GM23248 (cell line): ENCODE measurements at places on chromosomes 7 and 10. TPM values are rescaled to one million over a fixed set of nuclear protein-coding genes. Genes with fewer than 3 reads are reported as not detected.
A peak's percentile ranks its signal among the peaks of the same experiment; 100 is the strongest.

DNA sequence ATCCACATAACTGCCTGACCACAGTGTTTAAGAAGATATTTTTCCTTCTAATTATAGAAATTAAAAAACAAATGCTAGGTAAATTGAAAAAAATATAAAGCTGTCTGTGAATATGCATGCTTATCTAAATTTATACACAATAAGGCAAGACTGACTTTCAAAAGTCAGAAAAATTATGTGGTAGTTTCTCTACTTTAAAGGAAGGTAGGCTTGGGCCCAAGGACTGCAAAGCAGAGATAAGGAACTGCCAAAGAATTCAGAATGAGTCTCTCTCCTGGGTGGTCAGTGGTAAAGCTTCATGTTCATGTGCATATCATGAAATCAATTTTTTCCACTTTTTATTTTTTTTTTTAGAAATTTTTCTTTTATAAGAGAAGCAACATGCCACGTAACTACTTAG, 998.6 kb downstream of the REEP3 start:
- H3K27me3 ChIP-seq = no peaks in the 10 kb centered on the region
- H3K4me1 ChIP-seq = no peaks in the 10 kb centered on the region
- DNase-seq = no peak
- H3K27ac ChIP-seq = no peak overlapping the region
- no peaks in the 10 kb centered on the region for H3K36me3 ChIP-seq

GRCh38 chr10:110273474-110273873, 31.2 kb downstream of the SMNDC1 start:
- H3K36me3 ChIP-seq = no peaks in the 10 kb centered on the region
- H3K4me3 ChIP-seq = no peak overlapping the region
- peaks cover 9% of the 10 kb centered on the region; the same call in 1 of the 2 replicates for H3K4me1 ChIP-seq
- H3K27ac ChIP-seq = 0 out of 2 replicates have a peak overlapping the region, but pooled peaks have one; percentile 25
- DNase-seq = peak; percentile 90

DNA sequence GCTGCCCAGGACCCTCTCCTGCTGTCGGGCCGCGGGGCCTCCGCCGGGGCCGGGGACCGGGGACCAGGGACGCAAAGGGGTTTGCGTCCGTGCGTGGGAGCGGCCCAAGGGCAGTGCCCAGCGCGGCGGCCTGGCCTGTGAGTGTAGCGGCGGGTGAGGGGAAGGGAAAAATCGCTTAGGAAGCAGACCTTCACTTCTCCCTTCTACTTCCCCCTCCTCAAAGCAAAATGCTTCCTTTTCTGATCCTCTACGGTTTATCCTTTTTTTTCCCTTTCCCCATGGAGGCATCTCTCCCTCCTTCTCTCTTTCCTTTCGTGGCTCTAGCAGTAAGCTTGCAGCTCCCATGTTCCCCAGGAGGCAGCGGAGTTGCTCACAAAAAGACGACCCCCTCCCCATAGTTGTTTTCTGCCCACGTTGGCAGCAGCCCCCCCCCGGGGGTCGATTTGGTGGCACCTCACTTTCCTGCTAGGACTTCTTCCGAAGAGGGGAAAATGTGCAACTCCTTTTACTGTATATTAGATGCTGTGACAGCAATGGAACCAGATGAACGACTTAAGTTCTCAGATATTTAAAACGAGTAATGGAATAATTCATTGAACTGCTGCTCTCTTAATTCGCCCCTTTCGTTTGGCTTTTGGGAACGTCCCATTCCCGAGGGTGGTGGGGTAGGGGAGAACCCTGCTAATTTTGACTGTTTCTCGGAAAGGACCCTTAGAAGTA, 724 bp downstream of the CAPZA2 start:
- peaks cover 17% of the 10 kb centered on the region for H3K4me1 ChIP-seq
- no peaks in the 10 kb centered on the region for H3K36me3 ChIP-seq
- H3K27me3 ChIP-seq = no peaks in the 10 kb centered on the region
- DNase-seq = no peak

The SYT15B gene
- 1.9 TPM in 2 replicates for total RNA-seq

DNA sequence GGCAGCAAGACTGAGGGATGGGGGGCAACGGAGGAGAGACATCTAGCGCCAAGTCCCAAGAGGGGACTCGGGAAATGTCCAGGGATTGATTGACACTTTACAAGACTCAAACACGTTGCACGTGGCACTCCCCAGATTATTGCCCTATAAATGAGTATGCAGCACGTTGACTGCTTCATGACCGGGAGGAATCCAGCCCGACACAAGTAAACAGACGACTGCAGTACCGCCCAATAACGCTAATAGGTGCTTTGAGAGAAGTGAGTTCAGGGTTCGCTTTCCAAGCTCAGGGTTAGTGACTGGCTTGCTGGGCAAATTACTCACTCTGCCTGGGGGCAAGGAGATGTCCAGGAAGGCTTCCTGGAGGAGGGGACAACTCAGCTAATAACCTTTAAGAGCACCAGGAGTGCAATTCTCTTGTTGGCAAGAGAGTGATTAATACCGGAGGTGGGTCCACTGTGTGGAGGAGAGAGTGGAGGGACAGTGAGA, 73.3 kb upstream of the MYL10 start:
- peaks cover 11% of the 10 kb centered on the region for H3K27me3 ChIP-seq
- peak; percentile 39 for DNase-seq
- no peaks in the 10 kb centered on the region for H3K36me3 ChIP-seq
- H3K27ac ChIP-seq = no peak overlapping the region

DNA sequence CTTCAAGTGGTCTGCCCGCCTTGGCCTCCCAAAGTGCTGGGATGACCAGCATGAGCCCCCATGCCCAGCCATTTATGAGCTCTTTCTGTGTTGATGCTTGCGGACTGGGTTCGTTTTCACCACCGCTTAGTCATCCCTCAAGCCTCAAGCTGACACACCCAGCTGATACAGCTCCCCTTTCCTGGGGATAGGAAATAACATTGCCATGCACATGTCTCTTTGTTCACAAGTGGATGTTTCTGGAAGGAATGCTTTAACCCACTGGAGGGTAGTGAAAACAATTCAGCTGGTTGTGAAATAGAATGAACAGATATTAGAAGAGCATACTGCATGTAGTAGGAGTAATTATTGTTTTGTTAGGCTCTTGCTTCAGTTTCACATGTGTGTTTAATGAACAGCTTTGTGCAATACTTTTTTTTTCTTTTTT, 8.5 kb upstream of the METTL27 start:
- peak; percentile 98 for DNase-seq
- H3K27me3 ChIP-seq = no peaks in the 10 kb centered on the region
- H3K4me3 ChIP-seq = peak overlapping the region; percentile 38
